Spinal cord (tissue), 10 donors: ENCODE measurements at places on chromosomes 13 and 19.
A peak's percentile ranks its signal among the peaks of the same experiment; 100 is the strongest.

GRCh38 chr13:40060296-40061007 lies 405.0 kb downstream of the COG6 start:
- no peak for DNase-seq

- DNase-seq, result no peak
These were observed 10.6 kb downstream of the NANOS3 start for GRCh38 chr19:13887517-13887916.

GRCh38 chr13:30972888-30973377 lies 40.5 kb downstream of the TEX26 start:
- no peak for DNase-seq

DNA sequence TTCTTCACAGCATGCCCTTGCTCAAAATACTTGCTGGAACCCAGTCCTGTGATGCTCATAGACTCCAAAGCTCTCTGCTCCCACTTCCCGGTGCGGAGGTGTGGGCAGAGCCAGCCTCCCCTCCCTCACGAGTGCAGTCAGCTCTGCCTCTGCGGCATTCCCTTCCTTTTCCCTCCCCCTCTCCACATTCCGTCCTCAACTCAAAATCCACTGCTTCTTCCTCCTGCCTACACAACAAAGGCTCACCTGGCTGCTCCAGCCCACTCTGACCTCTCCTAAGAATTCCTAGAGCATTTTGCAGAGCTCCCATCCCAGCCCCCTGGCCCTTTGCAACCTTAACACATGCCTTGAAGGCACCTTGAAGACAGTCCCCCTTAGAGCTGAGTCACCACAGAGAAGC lies 527.9 kb downstream of the MYO16 start:
- DNase-seq, result no peak

DNA sequence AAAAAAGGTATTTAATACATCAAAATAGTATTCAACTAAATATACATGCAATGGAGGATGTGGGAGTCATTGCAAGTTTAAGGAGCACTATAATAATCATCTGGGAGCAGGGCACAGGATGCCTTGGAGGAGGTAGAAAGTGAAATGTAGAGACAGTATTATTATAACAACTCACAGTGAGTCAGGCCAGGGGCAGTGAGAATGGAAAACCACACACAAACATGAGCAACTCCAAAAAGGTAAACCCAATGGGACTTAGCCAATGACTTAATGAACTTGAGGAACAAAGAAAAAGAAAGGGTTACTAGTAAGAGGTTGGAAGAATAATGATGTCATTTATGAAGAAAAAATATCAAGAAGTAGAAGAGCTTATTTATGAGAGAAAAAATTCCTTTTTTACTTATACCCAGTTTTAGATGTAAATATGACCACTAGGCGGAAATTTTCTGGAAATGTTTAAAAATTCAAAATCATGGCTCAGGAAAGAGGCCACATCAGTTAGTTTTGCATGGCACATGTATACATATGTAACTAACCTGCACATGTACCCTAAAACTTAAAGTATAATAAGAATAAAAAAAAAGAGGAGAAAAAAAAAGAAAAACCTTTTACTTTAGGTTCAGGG lies 389.3 kb downstream of the SUCLA2 start:
- no peak for DNase-seq

- DNase-seq, result no peak
These were observed 71.6 kb downstream of the SHISA2 start for GRCh38 chr13:25980255-25980654.

- peak; percentile 50 for DNase-seq
These were observed 287.4 kb upstream of the NBEA start for GRCh38 chr13:34654647-34655046.

GRCh38 chr13:45316338-45316737 lies 24.6 kb downstream of the TPT1 start:
- DNase-seq, result no peak
